GM23248 (cell line): ENCODE measurements at places on chromosomes 2 and 18. TPM values are rescaled to one million over a fixed set of nuclear protein-coding genes. Genes with fewer than 3 reads are reported as not detected.

DNA sequence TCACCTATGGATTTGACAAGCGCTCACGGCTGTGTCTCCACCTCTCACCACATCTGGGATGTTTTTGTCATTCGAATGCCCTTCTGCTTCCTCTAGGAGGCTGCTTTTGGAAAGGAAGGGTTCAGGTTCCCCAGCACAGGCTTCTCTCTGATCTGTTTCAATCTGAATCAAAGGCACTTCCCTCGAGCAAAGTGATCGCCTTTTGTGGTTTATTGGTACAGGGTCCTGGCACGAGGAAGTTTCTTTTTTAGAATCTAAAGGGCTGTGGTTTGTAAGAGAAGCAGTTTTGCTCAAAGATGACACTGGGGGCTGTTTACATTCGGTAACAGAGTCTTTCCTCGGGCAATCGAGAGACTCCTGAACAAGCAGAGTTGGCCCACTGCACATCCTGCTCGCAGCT, 145.0 kb downstream of the DAW1 start:
- no peaks in the 10 kb centered on the region for H3K27me3 ChIP-seq
- no peak overlapping the region for H3K27ac ChIP-seq
- no peak overlapping the region for H3K4me3 ChIP-seq
- no peaks in the 10 kb centered on the region for H3K36me3 ChIP-seq
- DNase-seq: no peak

- no peaks in the 10 kb centered on the region for H3K4me1 ChIP-seq
- H3K27me3 ChIP-seq: no peaks in the 10 kb centered on the region
- no peak for DNase-seq
- H3K36me3 ChIP-seq: no peaks in the 10 kb centered on the region
Observed at GRCh38 chr2:119439574-119440500, 8.2 kb downstream of the TMEM37 start.

The ST8SIA5 gene
- 0.13 TPM in 1 of 2 replicates, not detected in the other for total RNA-seq

DNA sequence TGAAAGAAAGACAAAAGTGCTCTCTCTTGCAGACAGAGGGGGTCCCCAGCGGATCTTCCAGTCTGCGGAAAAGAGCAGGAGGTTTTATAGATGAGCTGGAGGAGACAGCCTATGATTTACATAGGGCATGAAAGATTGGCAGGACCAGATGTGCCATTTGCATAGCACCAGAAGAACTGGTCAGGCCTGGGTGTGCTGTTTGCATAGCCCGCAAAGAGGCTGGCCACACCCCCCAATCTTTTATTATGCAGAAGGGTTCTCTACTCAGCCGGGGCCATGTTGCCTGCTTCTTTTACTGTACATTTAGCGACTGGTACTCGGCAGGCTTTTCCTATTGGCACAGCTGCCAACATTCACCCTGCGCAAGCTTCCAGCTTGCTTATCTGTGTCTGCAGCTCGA, 317.6 kb downstream of the GALR1 start:
- H3K36me3 ChIP-seq: no peaks in the 10 kb centered on the region
- H3K4me3 ChIP-seq: no peak overlapping the region
- DNase-seq: no peak
- no peaks in the 10 kb centered on the region for H3K4me1 ChIP-seq
- H3K27me3 ChIP-seq: no peaks in the 10 kb centered on the region
- H3K27ac ChIP-seq: no peak overlapping the region

The REG3G gene
- not detected in 2 replicates for total RNA-seq

- no peak for DNase-seq
- no peaks in the 10 kb centered on the region for H3K27me3 ChIP-seq
- no peak overlapping the region for H3K4me3 ChIP-seq
- no peak overlapping the region for H3K27ac ChIP-seq
- peaks cover 37% of the 10 kb centered on the region for H3K4me1 ChIP-seq
Observed at GRCh38 chr2:159066541-159067156, 98.2 kb downstream of the TANC1 start.

The MAL gene
- not detected in 2 replicates for total RNA-seq

DNA sequence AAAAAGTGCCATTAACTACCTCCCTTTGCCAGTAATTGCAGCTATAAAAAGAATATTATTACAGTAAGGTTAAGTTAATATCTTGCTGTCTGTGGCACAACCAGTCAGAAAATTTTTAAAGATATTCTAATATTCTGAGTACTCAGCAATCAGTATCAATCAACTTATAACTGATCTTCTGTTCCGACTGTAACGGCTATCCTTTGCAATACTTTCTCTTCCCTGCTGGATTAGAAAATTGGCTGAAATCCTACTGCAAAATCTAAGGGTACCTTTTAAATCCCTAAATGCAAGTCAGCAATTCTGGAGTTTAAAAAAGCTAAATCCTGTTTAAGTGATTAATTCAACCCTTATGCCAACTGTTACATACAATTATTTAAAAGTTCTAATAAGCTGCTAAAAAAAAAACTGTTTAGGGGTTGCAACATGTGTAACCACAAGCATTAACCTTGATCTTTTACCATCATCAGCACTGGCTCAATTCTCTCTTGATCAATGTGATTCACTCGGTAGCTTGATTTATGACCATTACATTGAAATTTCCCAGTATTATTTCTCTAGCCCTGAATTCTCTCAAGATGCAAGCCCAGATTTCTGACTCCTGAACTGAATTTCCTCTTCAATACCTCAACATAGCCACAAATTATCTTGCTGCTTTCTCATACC, 20.5 kb downstream of the GAREM1 start:
- DNase-seq: no peak
- H3K27me3 ChIP-seq: no peaks in the 10 kb centered on the region
- no peak overlapping the region for H3K27ac ChIP-seq
- no peak overlapping the region for H3K4me3 ChIP-seq
- no peaks in the 10 kb centered on the region for H3K36me3 ChIP-seq

- peaks cover 15% of the 10 kb centered on the region; the same call in 1 of the 2 replicates for H3K4me1 ChIP-seq
- peak; percentile 64 for DNase-seq
- H3K27ac ChIP-seq: peak overlapping the region; percentile 15; the same call in 1 of the 2 replicates
- no peaks in the 10 kb centered on the region for H3K36me3 ChIP-seq
- peak overlapping the region; percentile 34; the same call in 1 of the 2 replicates for H3K4me3 ChIP-seq
Observed at GRCh38 chr2:56334622-56335021, 150.8 kb downstream of the CCDC85A start.

GRCh38 chr2:189115126-189115525, 64.4 kb downstream of the COL5A2 start:
- peaks cover 71% of the 10 kb centered on the region for H3K4me1 ChIP-seq
- H3K27ac ChIP-seq: peak overlapping the region; percentile 38; the same call in 1 of the 2 replicates
- H3K27me3 ChIP-seq: no peaks in the 10 kb centered on the region
- DNase-seq: peak; percentile 57
- 0 out of 2 replicates have a peak, but pooled peaks cover 4% of the 10 kb centered on the region for H3K36me3 ChIP-seq
- H3K4me3 ChIP-seq: no peak overlapping the region

GRCh38 chr2:17752892-17753802, 463 bp downstream of the SMC6 start:
- DNase-seq: peak; percentile 64
- H3K27ac ChIP-seq: peak overlapping the region; percentile 95
- H3K4me3 ChIP-seq: peak overlapping the region; percentile 96
- no peaks in the 10 kb centered on the region for H3K36me3 ChIP-seq
- peaks cover 38% of the 10 kb centered on the region for H3K4me1 ChIP-seq
- H3K27me3 ChIP-seq: no peaks in the 10 kb centered on the region

DNA sequence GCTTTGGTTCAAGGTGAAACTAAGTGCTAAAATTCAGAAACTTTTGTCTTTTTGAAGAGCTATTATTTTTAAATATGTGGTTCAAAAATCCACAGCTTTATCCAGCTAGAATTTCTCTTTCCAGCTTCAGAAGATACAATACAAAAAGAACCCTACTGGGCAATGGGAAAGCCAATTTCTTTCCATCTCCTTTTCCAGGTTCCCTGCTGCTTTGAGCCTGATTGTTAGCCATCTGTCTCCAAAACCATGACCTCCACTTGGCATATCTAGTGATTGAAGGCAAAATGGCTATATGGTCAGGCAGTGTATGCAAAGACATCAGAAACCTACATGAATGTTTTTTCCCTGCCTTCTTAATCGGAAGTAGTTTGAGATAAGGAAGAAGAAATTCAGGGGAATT, 134.1 kb downstream of the KCNH7 start:
- H3K4me3 ChIP-seq: no peak overlapping the region
- DNase-seq: no peak
- no peaks in the 10 kb centered on the region for H3K27me3 ChIP-seq
- H3K4me1 ChIP-seq: no peaks in the 10 kb centered on the region

DNA sequence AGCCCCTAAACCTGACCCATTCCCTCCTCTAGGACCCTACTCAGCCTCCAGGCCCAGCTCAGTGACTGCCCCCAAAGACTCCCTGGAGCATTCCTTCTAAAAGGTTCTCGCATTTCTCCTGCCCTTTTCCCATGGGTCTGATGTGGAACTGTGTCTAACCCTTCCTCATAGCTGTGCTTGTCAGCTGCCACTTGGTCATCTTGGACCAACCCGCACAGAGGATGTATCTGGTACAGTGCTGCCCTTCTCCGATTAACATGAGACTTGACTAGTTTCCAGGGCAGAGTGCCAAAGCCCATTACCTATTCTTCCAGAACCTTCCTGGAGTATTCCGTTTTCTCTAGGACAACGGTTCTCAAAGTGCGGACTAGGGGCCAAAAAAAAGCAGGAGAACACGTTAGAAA, 518 bp upstream of the NFU1 start:
- peak overlapping the region; percentile 96 for H3K27ac ChIP-seq
- H3K4me3 ChIP-seq: peak overlapping the region; percentile 86

- no peaks in the 10 kb centered on the region for H3K27me3 ChIP-seq
- no peak overlapping the region for H3K27ac ChIP-seq
- no peak for DNase-seq
Observed at GRCh38 chr2:215332872-215333595, 21.2 kb downstream of the ATIC start.

DNA sequence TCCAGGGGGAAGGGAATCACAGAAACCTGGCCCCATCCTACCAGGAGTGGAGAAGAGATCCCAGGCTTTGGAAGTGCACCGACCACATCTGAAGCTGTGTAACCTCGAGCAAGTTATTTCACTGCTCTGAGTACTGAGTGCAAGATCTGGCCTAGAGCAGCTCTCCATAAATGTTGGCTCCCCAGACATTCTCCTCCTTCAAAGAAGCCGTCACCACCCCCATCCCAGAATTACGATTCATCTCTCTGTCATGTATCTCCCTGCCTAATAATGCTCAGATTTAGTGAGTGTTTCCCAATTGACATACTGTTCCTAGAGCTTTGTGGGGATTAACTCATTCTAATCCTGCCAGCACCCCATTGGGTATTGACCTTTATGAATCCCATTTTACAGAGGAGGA, 51.7 kb downstream of the TNS1 start:
- no peak overlapping the region for H3K27ac ChIP-seq
- peak; percentile 40 for DNase-seq

DNA sequence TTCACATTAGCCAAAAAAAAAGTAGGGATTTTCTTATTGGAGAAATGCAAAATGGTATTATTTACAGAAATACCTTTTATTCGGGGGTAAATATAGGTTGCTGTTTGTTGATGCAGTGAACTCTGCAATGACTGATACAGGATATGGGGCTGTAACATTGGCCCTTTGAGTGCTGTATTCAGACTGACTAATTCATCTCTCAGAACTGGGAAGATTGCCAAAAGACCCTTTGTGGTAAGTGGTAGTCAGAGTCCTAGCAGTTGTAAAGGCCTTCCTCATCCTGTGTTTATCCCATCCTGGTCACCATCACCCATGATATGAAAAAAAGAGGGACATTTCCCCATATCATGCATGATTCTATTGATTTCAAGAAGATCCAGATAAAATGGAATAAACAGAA, 14.0 kb upstream of the DCC start:
- no peak for DNase-seq
- H3K36me3 ChIP-seq: no peaks in the 10 kb centered on the region
- H3K27me3 ChIP-seq: no peaks in the 10 kb centered on the region
- H3K27ac ChIP-seq: no peak overlapping the region

DNA sequence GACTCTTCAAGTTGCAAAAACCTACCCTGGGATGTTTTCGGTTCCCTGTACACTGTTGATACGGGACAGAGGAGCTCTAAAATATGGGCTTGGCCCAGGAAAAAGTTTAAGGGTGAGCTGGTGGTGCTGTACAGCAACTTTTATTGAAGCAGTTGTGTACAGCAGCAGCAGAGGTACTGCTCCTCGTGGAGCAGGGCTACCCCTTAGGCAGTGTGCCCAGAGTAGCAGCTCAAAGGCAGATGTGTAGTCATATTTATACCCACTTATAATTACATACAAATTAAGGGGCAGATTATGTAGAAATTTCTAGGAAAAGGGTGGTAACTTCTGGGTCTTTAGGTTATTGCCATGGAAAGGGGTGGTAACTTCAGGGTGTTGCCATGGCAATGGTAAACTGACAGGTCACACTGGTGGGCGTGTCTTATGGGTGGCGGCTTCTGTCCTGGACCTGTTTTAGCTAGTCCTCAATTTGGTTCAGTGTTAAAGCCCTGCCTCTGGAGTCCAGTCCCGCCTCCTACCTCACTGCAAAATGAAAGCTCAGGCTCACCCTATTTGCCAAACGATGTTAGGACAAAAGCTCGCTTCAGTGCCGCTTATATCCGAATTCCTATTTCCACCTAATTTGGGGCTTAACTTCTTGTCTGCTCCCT, 203.2 kb downstream of the ETAA1 start:
- H3K27ac ChIP-seq: no peak overlapping the region
- H3K4me3 ChIP-seq: no peak overlapping the region
- no peaks in the 10 kb centered on the region for H3K36me3 ChIP-seq
- no peak for DNase-seq
- no peaks in the 10 kb centered on the region for H3K27me3 ChIP-seq

GRCh38 chr2:152251811-152252210, 76.2 kb upstream of the STAM2 start:
- no peak overlapping the region for H3K4me3 ChIP-seq
- H3K4me1 ChIP-seq: no peaks in the 10 kb centered on the region
- H3K27ac ChIP-seq: no peak overlapping the region
- DNase-seq: no peak
- H3K36me3 ChIP-seq: no peaks in the 10 kb centered on the region
- H3K27me3 ChIP-seq: no peaks in the 10 kb centered on the region

- DNase-seq: no peak
- no peak overlapping the region for H3K27ac ChIP-seq
- peaks cover 11% of the 10 kb centered on the region for H3K4me1 ChIP-seq
- no peaks in the 10 kb centered on the region for H3K36me3 ChIP-seq
Observed at GRCh38 chr2:233429175-233429897, 75.0 kb downstream of the DGKD start.

DNA sequence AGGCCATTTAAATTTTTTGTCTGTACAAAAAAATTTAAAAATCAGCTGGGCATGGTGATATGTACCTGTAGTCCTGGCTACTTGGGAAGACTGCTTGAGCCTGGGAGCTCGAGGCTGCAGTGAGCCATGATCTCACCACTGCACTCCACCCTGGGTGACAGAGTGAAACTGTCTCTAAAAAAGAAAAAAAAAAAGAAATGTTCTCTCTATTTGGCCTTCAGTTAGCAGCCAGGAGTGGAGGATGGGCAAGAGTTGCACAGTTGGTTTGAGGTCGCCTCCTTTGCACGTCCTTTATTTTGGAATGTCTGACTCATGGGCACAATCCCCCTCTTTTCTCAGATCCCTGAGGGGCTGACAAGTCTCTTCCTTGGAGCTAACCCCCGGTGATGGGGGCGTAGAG, 26.3 kb downstream of the ITM2C start:
- H3K27ac ChIP-seq: no peak overlapping the region
- DNase-seq: peak; percentile 20
- H3K36me3 ChIP-seq: no peaks in the 10 kb centered on the region
- peaks cover 23% of the 10 kb centered on the region; the same call in 1 of the 2 replicates for H3K27me3 ChIP-seq
- H3K4me1 ChIP-seq: no peaks in the 10 kb centered on the region
